ENCODE measurements at places on chromosomes 12 and 14. TPM values are rescaled to one million over a fixed set of nuclear protein-coding genes. Genes with fewer than 3 reads are reported as not detected.

GRCh38 chr14:91349481-91350074 is 68.0 kb downstream of the CCDC88C start:
- DNase-seq: no peak

TMEM179 gene
- not detected for total RNA-seq

DNA sequence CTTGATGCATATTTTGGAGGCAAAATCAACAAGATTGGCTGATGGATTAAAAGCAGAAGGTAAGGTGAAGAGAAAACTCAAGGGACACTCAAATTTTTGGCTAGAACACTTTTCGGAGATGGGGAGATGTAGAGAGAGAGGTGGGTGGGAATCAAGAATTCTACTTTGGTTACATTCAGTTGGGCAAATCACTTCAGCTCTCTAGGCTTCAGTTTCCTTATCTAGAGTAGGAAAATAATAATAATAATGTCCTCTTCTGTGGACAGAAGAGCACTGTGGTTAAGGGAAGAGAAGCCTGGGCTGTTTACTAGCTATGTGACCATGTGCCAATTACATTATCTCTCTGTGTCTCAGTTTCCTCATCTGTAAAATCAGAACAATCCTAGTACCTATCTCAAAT is 23.4 kb upstream of the DHRS2 start:
- DNase-seq: no peak

GRCh38 chr12:115828168-115828567 is 449.3 kb downstream of the MED13L start:
- no peak for DNase-seq

DNA sequence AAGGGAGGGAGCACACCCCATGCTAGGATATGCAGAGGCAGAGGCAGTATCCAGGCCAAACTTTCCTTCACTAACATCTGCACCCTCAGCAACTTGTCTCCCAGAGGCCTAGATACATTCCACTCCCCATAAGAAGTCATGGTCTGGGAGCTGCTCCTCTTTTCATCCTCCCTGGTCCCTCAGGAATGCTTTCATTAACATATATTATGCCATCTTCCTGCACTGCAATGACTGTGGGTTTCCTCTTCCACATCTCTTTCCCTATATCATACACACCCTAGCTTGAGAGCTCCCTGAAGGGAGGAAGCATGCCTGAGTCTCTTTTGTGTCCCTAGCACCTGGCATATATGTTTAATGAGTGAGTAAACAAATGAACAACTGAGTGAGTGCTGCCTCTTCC is 8.6 kb downstream of the DDN start:
- no peak for DNase-seq

DNA sequence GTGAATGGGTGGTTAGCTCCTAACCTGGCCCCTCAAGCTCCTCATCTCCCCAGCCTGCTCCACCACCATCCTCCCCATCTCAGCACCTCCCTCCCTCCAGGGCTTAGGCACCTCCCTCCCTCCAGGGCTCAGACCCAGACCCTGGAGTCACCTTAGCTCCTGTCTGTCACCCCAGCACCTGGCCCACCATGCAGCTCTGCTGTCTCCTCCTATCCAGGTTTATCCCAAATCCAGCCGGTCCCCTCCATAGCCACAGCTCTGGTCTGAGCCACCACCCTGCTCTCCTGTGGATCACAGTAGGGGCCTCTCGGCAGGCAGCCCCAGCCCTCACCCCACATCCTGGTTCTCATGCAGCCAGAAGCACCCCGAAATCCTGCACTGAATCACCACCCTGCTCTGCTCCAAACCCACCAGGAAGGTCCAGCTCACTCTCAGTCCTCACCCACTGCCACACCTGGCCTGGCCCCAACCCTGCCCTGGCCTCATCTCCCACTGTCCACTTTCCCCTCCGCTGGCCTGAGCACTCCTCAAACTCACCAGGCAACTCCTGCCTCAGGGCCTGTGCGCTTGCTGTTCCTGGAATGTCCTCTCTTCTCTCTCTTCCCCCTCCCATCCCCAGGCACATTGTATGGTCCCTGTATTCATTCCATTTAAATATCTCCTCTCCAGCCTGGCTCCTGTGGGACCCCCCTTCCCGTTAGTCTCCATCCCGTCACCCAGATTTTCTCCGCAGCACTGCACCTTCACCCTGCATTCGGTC is 62.6 kb downstream of the DIO3 start:
- DNase-seq: no peak
